Fibroblast of the aortic adventitia (primary cell): ENCODE measurements at places on chromosomes 3 and 15.

GRCh38 chr3:182730675-182731042 lies 62.6 kb upstream of the ATP11B start:
- DNase-seq = no peak

GRCh38 chr3:169998668-169999131 lies 32.1 kb downstream of the SEC62 start:
- DNase-seq = peak; percentile 85

GRCh38 chr3:43233062-43233461 lies 53.3 kb upstream of the SNRK start:
- DNase-seq = no peak

GRCh38 chr3:155641956-155642355 lies 102.9 kb downstream of the PLCH1 start:
- no peak for DNase-seq

DNA sequence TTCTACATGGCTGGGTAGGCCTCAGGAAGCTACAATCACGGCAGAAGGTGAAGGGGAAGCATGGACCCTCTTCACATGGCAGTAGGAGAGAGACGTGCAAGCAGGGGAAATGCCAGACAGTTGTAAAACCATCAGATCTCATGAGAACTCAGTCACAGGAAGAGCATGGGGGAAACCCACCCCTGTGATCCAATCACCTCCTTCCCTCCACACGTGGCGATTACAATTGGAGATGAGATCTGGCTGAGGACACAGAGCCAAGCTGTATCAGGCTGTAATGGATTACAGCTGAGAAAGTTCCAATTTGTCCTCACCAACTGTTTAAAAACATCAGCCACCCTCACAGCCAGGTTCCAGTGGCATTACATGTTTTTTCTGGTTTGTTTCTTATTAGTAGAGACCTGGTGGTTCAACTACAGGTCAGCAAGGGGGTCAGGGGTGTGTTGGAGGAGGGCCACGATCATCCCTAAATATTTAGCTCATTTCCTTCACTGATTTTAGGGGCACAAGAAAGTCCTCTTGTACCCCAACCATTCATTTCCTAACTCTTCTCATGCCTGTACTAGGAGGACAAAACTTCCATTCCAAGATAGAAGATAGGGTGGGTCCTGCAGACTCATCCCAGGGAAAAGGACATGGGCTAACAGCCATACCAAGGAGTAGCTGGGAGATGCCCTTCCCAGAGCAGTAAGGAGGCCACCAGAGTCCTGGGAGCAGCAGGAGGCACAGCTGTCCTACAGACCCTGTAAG lies 54.4 kb downstream of the ANXA2 start:
- DNase-seq = no peak
